ENCODE measurements at places on chromosomes 16 and 17. TPM values are rescaled to one million over a fixed set of nuclear protein-coding genes. Genes with fewer than 3 reads are reported as not detected.
A peak's percentile ranks its signal among the peaks of the same experiment; 100 is the strongest.

TEKT5 gene
- 0.07 TPM for total RNA-seq

GRCh38 chr16:64771273-64771672, 350.6 kb downstream of the CDH11 start:
- peaks cover 4% of the 10 kb centered on the region for H3K4me1 ChIP-seq
- H3K4me3 ChIP-seq = no peak overlapping the region
- H3K36me3 ChIP-seq = no peaks in the 10 kb centered on the region

KPNB1 gene
- 543 TPM for total RNA-seq

GRCh38 chr16:88940862-88941817, 35.9 kb downstream of the CBFA2T3 start:
- peaks cover 90% of the 10 kb centered on the region for H3K27me3 ChIP-seq
- H3K4me1 ChIP-seq = no peaks in the 10 kb centered on the region
- DNase-seq = peak; percentile 68

CCL17 gene
- total RNA-seq = not detected

Measured in neural progenitor cell (in vitro differentiated cells).